ENCODE measurements at places on chromosomes 1 and 21.
A peak's percentile ranks its signal among the peaks of the same experiment; 100 is the strongest.

DNA sequence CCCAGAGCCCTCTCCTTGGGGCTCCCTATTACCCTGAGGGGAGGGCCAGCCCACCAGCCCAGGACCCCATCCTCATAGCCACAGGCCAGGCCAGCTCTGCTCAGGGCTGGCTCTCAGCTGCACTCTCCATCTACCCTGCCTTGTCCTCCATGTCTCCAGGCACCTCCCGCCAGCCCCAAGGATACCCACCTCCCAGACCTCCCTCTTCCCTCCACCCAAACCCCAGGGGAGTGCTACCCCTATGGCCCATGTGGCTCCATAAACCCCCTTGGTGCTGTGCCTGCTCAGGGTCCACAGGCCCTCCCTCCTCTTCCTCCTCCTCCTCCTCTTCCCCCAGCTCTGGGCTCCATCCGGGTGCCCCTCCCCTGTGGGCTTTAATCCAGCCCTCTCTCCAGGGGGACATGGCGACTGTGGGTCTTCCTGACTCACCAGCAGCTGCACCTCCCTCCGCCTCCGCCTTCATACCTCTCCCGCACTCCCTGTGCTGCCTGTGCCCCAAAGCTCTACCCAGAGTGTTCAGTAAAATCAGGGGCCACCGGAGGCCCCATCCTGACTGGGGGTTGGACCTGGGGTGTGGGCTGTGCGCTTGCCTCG, 9.1 kb downstream of the YBEY start:
- DNase-seq, result peak; percentile 37

DNA sequence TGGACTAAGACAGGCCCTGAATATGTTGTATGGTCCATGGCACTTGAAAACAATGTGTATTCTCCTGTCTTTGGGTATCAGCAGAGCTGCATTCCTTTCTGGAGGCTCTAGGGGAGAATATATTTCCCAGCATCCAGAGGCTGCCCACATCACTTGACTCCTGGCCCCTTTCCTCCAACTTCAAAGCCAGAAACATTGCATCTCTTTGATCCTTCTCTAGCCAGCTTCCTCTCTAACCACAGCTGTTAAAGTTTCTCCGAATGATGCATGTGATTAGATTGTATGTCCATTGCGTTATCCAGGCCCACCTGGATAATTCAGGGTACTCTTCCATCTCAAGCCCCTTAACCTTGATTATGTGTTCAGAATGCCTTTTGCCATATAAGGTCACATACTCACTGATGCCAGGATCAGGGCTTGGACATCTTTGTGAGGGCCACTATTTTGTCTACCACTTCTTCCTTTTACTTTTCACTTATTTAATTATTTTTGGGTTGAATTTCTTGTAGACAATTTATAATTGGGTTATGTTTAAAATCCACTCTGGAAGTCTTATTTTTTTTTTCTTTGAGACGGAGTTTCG, 5.3 kb downstream of the CHD1L start:
- no peak for DNase-seq

GRCh38 chr21:45801989-45802388, 158.5 kb downstream of the PCBP3 start:
- no peak for DNase-seq

- DNase-seq, result no peak
Observed at GRCh38 chr1:87344231-87344630, 15.6 kb downstream of the LMO4 start.

GRCh38 chr1:27940297-27940696, 5.5 kb downstream of the SMPDL3B start:
- peak; percentile 53 for DNase-seq

GRCh38 chr1:93670141-93670540, 11.5 kb downstream of the BCAR3 start:
- DNase-seq, result no peak

DNA sequence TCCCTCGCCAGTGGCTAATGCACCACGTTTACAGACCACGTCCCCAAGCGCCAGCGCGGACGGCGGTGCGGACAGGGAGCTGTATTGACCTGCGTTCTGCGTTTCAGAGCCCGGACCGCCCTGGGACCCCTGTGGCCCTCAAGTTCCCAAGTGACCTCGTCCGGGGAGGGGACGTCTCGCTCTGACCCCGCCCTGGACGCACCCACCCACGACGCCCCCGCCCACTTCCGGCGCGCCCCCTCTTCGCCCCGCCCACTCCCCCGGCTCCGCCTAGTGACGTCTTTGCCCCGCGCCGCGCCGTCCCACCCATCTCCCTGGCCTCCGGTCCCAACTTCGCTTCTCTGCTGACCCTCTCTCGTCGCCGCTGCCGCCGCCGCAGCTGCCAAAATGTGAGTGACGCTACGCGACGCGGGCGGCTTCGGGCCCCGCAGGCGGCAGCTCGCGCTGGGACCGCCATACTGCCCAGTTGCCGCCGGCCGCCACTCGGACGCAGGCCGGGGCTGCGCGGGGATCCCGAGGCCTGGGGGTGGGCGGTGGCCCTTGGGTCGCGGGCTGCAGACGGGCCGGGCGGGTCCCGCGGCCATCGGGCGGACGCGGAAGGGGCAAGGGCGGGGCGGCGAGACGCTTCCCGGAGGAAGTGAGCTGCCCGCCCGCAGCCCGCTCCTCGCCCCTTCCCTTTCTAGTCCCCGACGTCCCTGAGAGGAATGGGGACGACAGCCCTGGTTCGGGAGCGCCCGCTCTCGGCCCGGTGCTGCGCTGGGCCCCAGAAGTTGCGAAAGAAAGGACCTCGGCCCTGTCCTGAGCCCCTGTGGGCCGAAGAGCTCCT, at the start of gene VAMP3:
VAMP3 (plus strand) TSS at position 300 of the 826 bp plus-strand sequence; CDS start at position 388, 88 bp downstream.
- peak; percentile 99 for DNase-seq

All from SK-N-SH (cell line).